ENCODE measurements at places on chromosomes 13 and 19.
A peak's percentile ranks its signal among the peaks of the same experiment; 100 is the strongest.

DNA sequence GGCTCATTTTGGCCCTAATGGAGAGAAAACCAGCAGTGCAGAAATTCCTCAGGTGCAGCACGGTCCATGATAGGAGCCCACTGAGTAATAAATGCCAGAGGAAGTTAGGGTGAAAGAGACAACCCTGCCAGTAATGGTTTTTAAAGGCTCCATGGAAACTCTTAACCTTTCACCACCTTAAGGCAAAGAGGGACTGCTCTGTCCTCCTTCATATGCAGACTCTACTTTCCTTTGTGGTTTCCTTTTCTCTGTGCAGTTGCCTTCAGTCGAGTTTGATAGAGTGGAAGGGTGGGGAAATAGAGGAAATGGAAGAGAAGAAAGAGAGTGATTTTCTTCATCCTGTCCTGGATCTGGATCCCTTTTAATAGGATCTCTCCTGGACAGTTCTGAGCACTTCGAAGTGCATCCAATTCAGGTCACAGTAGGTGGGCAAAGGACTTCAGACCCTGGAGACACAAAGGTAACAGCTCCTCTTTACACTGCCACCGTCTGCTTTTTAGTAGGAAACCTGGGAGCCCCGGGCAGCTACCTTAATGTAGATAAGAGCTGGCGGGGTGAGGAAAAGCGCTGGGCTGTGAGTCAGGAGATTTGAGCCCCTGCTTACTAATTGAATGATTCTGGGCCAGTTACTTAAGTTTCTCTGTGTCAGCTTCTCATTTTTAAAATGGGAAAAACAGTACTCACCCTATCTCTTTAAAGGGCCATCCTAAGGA, 294.8 kb downstream of the KCNRG start:
- no peak for DNase-seq

DNA sequence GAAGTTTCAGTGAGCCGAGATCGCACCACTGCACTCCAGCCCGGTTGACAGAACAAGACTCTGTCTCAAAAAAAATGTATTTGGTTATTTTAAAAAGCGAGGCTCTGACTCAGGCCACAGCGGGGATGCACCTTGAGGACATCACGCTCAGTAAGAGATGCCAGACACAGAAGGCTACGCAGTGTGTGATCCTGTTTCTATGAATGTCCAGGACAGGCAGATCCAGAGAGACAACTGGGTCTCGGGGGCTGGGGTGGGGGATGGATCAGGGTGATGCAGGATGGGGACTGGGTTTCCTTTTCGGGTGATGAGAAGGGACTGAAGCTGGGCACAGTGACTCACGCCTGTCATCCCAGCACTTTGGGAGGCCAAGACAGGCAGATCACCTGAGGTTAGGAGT, 5.4 kb downstream of the MED16 start:
- no peak for DNase-seq

DNA sequence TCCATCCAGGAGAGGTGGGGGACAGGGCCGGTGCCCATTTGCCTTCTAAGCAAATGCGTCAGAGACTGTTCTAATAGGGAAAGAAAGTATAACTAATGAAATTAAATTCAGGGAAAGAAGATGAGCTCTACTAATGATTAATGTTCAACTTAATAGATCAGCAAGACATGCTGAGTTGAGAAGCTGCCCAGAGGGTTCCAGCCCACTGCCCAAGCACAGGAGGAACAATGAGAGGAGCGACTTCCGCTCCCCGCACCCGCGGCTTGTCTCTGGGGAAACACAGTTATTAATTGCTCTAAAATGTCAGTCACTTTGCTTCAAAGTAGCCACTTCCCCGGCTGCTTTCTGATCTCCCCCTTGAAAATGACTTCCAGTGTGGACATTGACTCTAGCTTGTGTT, 331.3 kb downstream of the UQCRFS1 start:
- no peak for DNase-seq

- DNase-seq: peak; percentile 73
These were observed 38.3 kb upstream of the SPRY2 start for GRCh38 chr13:80379245-80379644.

- peak; percentile 83 for DNase-seq
These were observed 53.3 kb downstream of the RFX2 start for GRCh38 chr19:6056801-6057650.

- DNase-seq: no peak
These were observed 19.5 kb downstream of the CHST8 start for GRCh38 chr19:33641261-33641660.

GRCh38 chr13:109273326-109273751, 513.0 kb downstream of the IRS2 start:
- DNase-seq: peak; percentile 55

DNA sequence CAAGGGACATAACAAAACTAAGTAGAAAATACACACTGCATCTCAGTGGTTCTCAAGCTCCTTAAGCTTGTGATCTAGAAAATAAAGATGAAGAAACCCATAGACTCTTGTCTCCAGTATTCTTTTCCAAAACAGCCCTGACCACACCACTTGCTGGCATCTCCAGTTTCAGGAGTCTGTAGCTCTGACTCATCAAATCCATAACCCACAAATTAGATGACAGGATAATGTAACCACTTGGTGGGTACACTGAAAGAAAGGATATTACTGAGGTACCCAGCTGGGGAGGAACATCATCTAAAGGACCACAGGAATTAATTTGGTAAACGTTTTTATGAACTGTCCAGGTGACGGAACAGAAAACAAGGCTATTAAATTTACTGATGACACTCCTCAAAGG, 214.7 kb downstream of the VWA8 start:
- DNase-seq: peak; percentile 79

DNA sequence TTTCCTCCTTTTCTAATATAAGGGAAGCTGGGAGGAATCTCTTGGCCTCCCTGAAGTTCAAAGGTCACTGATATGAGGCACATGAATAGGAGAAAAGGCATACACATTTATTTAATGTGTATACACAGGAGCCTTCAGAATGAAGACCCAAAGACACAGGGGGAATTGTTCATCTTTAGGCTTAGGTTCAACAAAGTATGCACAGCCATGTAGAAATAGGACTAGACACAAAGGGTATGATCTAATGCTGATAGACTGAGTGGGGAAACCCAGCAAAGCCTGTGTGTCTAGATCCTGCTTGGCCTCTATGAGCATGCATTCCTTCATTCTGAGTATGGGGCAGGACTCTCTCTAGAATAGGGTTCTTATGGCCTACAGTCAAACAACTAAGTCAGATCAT, 177.1 kb upstream of the RFC3 start:
- no peak for DNase-seq

DNA sequence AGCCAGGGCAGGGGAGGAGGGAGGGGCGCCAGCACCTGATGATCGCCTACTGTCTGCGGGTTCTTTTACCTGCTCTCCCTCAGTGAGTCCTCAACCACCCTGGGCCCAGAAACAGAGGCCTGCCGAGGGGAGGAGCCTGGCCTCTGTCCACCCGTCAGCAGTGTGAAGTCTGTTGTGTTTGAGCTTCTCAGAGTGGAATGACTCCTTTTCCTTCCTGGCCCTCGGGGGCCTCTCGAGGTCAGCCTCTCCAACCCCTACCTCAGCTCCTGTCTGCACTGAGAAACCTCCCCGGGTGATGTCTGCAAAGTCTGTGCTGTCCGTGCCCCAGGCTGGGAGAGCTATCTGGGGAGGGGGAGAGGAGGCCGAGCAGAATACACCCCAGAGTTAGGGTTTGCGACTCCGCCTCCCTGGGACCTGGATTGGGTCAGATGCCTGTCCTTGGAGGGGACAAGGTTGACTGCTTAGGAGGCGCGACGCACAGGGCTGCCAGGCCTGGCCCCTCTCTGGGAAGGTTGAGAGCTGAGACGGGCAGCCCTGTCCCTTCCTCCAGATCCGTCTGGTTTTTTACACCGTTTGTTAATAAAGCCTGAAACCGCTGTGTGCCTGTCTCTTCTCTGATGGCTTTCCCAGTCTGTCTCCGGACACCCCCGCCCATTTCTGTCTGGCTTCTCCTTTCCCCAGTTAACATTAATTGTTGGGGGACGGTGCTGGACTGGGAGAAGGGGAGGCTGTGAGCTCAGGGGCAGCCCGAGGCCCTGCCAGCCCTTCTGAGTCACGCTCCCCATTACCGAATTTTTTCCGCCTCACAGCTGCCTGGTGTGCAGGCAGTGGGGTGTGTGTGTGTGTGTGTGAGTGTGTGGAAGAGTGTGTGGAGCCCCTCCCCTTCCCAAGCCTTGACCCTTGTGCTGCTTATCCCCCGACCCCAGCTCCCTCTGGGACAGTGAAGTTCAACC, 989 bp upstream of the SSC5D start:
- peak; percentile 94 for DNase-seq

DNA sequence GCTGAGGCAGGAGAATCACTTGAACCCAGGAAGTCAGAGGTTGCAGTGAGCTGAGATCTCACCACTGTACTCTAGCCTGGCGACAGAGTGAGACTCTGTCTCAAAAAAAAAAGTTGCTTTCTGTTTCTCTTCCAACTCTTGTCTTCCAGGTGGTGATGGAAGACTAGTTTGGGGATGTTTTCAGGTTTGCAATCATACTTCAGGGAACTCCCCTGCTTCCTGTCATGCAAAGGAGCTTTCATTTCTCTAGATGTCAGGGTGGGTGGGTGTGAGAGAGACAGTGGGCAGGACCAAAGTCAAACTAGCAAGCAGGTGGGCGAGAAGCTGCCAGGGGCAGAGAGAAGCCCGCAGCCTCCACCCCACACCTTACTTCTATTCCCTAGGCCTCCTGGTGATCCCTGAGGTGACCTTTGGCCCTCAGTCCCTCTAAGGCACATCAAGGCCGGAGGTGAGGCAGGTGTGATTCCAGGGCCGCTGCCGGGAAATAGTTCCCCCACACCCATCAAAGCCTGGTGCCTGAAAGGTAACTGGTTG, 25.7 kb downstream of the CCNE1 start:
- no peak for DNase-seq

DNA sequence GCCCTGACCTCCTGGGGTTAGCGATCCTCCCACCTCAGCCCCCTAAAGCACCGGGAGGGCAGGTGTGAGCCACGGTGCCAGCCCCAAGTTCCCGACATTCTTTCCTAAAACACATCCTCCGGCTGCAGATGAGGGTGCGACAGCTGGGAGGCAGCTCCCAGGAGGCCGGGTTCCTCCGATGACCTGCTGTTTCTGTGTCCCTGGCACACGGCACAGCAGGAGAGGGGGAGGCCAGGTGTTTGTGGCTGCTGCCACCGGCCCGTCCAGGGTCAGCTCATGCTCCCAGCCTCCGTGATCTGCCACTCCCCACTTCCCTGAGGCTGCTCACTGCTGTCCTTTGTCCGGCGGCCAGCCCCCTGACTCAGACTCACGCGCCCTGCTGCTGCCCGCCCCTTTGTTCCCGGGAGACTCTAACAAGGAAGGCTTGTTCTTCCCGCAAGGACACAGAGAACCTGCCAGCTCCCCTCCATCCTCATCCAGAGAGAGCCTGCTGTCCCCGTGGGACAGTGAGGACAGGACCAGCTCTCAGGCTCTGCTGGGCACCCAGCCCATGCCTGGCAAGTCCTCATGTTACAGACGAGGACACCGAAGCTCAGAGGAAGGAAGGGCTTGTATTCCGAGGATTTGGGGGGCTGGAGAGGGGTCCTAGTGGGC, 10.6 kb upstream of the MADCAM1 start:
- peak; percentile 17 for DNase-seq

DNA sequence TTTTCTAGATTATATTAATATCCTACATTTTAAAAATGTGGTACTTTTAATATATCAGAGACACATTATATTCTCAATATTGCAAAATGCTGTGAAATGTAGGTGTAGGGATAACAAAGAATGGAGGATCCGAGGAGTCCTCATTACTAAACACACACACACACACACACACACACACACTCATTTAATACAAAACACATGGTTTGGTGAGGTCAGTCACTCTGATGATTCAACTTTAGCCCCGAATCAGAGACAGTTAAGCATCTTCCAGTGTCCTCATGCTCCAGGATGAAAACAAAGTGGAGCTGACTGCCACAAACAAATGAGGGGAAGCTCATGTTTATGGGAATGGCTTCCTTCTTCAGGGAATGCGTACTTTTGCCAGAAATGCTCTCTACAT, 147.5 kb downstream of the CYSLTR2 start:
- DNase-seq: peak; percentile 75

DNA sequence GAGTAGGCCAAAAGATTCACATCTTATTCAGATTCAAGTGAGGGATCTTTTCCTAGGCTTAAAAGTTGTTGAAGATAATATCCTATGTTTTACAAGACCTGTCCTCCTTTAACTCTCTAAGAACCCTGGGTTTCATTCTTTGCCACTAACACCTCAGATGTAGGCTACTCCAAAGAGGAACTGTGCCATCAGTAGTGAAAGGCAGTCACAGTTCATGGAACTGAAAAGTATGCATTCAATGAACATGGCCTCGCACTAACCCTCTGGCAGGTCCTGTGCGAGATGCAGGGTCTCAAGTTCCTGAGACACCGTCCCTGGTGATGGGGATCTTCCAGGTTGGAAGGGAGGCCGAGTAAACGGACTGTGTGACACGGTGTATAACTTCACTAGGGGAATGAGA, 4.3 kb downstream of the LGALS14 start:
- no peak for DNase-seq

DNA sequence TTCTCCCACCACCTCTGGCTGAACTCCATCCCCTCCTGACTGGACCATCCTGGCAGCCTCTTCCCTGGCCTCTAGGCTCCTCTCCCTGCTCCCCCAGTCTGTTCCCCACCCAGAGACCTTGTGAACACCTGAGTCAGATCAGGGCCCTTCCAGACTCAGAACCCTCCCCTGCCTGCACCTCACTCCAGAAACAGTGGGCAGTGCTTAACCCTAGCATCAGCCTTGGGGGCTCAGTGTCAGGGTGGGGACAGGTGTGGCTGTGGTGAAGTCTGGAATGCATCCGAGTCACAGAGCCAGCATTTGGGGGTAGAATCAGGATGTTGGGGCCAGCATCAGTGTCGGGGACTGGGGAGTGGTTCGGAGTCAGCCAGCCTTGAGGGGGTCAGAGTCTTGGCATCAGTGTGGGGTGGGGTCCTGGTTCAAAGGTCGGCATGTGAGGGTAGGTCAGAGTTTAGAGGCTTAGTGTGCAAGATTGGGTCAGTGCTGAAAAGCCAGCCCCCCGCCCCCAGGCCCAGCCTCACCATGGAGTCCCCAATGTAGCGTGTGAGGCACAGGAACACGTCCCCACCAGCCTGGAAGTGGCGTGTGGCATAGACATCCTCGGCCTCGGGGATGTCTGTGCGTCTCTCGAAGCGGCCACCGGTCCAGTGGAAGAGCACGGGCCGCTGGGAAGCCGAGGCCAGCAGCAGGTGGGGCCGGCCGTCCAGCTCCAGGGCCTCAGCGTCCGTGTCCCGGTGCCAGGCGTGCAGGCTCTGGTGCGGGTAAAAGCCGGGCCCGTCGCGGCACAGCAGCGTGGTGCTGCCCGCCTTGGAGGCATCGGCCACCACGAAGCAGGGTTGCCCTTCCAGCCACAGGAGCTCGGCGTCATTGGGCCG, 8.9 kb downstream of the LGI4 start:
- no peak for DNase-seq

- DNase-seq: no peak
These were observed 686.7 kb downstream of the DIAPH3 start for GRCh38 chr13:59477011-59477410.
